ENCODE measurements at places on chromosomes 7 and 10.

- DNase-seq: no peak
Measured at GRCh38 chr7:4159154-4159501, 523.0 kb upstream of the FOXK1 start.

DNA sequence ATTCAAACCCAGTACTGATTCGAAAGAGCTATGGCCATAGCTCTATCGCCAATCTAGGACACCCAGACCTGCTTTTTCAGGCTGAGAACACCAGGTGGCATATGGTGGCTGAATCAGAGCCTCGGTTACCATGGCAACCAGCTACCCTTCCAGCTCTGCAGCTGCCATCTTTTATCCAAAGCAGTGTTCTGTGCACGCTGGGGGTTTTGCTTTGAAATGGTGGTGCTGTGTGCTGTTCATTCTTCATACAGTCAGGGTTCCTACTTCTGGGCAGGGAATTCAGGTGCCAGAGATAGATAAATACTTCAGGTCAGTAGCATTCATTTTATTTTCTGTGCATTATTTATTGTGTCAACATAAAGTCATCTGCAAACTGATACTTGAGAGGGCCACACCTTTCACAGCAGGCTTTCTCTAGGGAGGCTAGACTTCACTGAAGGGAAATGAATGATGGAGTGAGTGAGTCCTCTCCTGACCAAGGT is 85.4 kb downstream of the AKR1D1 start:
- peak; percentile 57 for DNase-seq

GRCh38 chr10:119199231-119199992 is 8.0 kb upstream of the GRK5 start:
- peak; percentile 63 for DNase-seq

DNA sequence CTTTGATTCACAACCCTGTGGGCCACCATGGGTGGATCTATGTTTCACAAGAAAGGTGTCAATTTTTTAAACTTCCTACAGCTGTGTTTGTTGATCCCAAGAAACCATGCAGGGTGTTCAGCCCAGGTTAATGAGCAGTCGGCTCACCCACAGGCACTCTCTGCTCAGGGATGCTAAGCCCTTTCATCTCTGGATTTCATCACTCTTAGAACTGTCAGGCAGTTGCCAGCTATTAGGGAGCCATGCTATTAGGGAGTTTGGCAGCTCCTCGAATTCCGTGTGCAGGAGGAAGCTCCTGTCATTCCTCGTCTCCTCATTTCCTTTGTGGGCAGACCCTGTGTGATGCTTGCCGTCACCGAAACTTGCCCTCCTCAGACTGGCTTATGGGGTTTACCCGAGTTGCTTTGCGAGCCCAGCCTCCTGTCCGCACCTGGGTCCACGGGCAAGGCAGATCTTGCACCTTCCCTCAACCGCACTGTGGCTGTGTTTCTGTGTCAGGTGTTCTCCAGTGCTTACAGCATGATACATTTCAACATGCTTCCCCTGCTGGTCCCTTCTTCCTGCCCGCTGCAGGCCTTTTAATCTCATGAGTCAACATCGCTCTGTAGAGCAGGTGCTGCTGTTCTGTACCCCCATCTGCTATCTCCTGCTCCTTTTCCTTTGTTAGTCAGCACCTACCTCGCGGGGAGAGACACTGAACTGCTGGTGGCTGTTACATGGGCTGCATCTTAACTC is 509.8 kb downstream of the SUGCT start:
- DNase-seq: no peak

DNA sequence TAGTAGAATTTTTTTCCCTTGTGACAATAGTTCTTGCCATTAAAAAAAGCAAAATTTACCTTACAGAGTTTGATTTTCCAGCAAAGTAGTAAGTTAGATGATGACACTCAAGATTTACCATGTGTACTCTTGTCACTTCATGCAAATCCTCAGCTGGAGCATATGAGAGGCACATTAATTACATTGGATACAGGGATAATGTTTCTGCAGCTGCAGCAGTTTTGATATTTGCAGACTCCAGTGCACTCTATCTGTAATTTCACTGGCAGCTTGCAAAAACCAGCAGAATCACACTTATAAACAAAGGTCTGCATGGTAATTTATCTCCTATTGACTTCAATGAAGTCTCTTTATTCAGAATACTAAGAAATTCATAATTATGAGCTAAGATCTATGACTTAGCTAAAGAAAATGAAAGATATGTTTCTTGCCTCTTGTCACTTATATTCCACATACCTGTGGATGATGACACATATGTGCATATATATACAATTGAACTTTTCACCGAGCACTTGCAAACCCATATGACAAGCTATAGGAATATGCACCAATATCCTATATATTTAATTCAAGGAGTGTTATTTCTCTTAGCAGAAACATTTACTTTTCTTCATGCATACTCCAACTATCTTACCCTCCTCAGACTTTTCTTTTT is 530.6 kb downstream of the PHTF2 start:
- DNase-seq: no peak

DNA sequence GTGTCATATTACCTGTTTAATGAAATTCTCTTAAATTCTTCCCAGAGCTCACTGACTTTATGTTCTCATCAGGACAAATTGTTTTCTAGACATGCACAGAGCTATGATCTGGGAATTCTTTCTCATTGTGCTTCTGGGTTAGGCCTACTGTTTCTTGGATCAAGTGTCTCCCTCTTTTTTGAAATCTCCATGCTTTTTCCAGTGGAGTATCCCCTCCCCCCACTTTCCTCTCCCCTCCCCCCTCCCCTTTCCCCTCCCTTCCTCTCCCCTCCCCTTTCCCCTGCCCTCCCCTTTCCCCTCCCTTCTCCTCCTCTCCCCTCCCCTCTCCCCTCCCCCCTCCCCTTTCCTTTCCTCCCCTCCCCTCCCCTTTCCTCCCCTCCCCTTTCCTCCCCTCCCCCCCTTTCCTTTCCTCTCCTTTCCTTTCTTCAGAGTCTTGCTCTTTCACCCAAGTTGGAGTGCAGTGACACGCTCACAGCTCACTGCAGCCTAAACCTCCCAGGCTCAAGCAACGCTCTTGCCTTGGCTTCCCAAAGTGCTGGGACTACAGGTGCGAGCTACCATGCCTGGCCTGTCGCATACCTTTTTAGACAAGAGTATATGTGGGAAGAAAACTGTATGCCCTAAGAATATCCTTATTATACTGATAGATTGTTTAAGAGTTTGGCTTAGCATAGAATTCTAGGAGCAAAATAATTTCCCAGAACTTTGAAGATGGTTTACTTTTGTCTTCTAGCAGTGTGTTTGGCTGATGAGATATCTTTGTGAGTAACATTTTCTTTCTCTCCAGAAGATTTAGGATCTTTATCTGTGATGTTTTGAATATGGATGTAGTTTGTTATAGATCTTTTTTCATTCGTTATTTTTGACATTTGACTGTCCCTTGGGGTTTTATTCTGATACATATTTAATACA is 2.5 kb downstream of the DYNC2I1 start:
- no peak for DNase-seq

- no peak for DNase-seq
Measured at GRCh38 chr7:158849768-158850544, 6.4 kb upstream of the DYNC2I1 start.

DNA sequence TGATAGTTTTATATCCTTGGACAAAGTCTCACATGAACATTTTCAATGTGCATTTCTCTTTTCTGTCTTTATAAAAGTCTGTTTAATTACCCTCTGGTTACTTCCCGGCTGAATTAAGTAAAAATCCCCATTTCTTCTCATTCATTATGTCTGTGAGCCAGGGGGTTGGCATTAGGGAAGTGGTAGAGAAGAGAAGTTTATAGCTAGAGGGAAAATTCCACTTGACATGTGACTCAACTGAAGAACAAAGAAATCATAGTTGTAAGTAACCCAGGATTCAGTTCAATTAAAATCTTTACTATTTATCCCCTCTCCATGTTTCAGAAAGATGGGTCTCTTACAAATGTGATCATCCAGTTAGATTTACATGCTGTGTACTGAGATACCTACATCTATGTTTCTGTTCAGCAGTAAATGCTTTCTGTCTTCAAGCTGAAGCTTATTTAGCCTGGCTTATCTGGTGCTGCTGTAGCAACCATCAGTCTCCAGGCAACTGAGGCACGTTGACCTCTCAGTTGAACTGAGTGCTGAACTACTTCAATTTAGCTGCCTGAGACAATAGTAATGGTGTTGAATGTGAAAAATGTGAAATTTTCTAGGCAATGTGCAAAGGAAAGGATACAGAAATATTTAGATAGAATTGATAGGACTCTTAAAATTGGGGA is 181.6 kb downstream of the MLLT10 start:
- DNase-seq: no peak

DNA sequence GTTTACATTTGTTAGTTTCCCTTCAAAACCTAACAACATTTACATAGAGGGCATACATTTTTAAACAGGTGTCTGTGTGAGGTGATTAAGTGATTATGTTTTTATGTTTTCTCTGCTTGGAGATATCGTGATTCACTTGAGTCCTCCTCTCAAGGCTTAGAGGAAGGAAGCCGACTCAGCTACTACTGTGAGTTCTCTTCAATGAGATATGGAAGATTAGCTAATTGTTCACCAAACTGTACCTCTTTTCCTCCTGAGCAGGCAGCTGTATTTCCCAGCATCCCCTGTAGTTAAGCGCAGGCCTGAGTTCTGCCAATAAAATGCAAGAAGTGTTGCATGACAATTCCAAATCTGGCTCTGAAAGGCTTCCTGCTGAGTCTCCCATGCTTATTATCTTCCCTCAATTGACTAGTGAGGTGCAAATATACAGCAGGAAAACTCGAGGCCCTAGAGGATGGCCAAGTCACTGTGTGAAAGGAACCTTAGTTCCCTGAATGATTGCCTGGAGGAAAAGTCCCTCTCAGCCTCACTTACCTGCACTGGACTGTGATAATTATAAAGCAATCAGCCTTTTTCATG is 528.7 kb downstream of the GRM8 start:
- no peak for DNase-seq

DNA sequence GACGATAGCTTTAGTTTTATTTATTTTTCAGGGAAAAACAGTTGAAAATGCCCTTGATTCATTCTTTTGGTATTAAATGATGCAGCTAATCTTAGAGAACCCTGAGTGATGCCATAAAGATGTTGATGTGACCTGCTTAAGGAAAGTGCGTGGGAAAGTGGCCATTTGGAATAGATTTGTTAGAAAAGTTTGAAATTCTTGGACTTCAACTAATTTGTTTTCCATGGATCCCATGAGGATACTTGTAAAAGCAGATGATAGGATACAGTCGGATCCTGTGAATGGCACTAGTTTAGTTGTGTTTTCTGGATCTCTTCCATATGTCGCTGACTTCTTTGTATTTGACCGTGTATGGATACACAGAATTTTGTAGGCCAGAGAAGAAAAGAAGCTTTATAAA is 69.0 kb downstream of the SEPTIN7 start:
- DNase-seq: no peak

DNA sequence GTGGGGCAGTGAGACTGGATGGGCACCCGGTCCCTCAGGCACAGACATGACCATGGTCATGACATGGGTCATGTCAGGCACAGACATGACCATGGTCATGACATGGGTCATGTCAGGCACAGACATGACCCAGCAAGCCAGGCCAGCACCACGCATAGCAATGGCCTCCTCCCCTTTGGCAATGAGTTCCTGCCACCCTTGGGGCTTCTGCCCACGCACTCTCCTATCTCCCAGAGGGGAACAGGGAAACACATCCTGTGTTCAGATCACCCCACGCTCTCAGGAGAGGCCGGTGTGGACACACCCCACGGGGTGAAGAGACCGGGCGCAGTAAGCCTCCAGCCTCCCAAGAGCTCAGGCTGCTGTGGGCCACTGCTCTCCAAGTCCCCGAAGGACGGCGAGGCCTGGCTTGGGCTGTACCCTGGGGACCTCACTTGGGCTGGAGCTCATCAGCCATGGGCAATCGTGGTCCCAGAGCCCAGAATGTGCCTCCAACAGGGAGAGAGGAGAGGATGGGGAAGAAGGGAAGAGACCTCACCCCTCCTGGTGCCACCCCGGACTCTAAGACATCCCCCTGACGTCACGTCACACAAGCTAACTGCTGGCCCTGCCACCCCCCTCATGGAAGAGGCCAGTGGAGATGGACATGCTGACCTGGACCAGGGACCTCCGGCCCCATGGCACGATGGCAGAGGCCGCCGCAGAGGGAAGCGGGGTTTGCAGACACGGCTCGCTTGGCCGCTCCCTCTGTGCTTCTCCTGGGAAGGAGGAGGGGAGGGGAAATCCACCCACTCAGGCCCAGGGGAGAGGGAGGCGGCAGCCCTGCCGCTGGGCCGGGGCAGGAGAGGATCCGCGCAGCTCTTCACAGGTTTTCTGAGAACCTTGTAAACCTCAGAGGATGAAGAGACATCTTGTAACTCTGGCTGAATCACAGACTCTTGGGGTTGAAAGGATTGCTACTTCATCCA is 269.6 kb downstream of the ELFN1 start:
- no peak for DNase-seq

DNA sequence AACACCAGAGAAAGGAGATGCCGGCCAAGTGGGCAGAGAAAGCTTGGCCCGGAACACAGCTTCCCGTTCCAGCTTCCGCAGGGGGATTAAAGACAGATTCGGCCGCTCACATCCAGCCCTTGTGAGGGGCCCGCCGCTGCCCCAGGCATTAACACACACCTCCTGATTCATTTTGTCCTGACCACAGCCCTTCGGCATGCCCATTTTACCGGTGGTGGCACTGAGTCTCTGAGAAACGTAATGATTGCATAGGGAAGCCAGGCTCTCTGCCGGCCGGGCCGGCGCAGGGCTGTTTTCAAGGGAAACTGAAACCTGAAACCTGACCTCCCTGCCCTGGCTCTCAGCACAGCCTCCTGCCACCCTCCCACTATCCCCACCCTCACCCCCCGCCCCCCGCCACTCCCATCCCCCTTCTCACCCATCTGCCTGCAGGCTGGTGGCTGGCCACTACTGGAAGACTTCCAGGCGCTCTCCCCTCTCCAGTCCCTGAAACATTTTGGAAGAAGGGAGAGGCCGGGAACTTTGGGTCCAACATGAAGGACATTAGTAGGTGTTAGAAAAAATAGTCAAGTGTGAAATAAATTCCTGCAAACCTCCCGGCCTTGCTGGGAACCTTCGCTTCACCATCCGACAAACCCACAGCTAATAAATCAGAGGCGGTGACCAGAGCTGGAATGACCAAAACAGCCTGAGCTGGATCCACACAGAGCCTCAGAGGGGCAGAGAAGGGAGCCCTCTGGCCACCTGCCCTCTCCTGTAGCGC is 83.5 kb upstream of the CUX1 start:
- peak; percentile 38 for DNase-seq

- DNase-seq: no peak
Measured at GRCh38 chr10:4316161-4316810, 509.7 kb upstream of the AKR1E2 start.

DNA sequence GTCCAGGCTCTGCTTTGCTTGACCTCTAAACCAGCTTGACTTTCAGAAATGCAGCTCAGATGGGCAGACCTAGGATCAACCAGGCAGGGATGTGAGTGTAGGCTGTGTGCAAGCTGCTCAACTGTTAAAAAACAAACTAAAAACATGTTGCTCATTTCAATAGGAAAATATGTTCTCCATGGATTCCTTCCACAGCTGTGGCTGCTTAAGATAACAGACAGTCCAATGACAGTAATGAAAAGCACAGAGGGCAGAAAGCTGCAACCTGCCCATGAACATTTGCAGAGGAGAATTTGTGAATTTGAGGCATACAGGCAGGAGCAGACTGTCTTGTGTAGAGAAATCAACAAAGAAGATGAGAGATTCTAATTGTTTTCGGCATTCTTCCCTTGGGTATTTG is 534.2 kb downstream of the CCSER2 start:
- no peak for DNase-seq
